ENCODE measurements at places on chromosomes 1 and 21.

- DNase-seq = no peak
Measured at GRCh38 chr1:4021136-4021973, 121.3 kb upstream of the C1orf174 start.

DNA sequence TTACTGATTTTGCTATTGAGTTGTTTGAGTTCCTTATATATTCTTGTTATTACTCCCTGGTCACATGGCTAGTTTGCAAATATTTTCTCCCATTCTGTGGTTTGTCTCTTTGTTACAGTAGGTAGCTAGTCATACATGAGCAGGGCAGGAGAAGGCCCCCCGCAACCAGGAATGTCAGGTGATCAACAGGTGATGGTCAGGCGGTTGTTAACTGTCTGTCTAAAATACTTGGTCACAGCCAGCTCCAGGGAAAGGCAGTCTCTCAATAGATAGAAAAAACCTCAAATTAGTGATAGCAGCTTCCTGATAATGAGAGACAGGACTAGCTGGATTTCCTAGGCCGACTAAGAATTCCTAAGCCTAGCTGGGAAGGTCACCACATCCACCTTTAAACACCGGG lies 217.9 kb downstream of the RHOU start:
- no peak for DNase-seq

- no peak for DNase-seq
Measured at GRCh38 chr1:235277709-235278108, 50.3 kb downstream of the ARID4B start.

- no peak for DNase-seq
Measured at GRCh38 chr1:31552489-31552888, 23.8 kb upstream of the TINAGL1 start.

- no peak for DNase-seq
Measured at GRCh38 chr1:77803371-77803770, 23.9 kb downstream of the MIGA1 start.

DNA sequence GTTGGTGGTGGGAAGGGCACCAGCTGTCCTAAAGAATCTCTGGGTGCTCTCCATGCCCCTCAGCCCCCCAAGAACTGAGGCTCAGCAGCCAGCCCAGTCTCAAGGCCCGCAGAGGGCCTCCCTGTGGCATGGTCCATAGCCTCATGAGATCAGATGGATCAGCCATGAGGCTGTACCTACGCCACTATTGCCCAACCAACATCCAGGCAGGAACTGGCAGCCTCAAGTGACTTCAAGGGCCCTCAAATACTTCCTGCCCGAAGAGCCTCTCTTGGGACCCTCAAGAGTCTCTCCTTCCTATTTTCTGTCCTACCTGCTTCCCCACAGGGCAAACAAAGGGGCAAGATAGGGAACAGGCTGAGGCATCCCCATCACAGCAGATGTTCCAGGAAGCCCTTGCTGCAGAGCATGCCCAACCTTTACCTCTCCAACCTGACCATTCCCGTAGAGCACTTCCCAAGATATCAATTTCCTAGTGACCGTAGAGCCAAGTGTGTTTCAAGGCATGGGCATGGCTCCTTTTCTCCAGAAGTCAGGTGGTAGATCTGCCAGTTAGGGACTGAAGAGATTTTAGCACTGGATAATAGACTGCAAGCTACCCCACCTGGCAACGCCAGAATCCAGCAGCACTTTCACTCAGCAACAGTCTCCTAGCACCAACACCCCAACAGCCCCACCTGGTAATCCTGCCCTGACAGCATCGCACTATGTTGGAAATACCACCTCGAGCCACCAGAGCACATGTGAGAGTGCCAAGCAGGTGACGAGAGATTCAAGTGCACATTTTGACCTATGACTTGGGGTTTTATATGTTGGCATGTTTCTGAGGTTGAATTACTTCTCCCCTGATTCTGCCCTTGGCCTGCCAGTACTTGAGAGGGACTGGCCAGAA lies 13.7 kb upstream of the MFSD2A start:
- no peak for DNase-seq

GRCh38 chr1:205578780-205579571 lies 52.8 kb downstream of the ELK4 start:
- DNase-seq = no peak

GRCh38 chr1:200376528-200376927 lies 33.3 kb downstream of the ZNF281 start:
- no peak for DNase-seq

- DNase-seq = no peak
Measured at GRCh38 chr1:102529446-102529845, 532.7 kb upstream of the OLFM3 start.

DNA sequence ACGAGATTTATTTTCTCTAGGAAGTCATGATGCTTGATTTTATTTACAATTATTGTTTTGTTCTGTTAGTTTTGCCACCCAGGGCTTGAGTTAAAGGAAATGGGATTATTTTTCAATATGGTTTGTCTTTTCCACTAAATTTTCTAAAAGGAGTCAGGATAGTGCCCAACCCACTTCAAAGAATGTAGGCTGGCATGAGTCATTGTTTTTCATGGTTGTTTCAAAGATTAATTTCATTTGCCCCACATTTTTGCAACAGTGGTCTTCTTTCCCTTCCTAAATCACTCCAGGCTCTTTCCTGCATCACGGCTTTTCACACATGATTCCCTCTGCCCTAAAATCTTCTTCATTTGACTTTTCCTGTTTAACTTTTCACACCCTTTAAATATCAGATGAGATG lies 2.5 kb downstream of the SLAMF6 start:
- DNase-seq = no peak

DNA sequence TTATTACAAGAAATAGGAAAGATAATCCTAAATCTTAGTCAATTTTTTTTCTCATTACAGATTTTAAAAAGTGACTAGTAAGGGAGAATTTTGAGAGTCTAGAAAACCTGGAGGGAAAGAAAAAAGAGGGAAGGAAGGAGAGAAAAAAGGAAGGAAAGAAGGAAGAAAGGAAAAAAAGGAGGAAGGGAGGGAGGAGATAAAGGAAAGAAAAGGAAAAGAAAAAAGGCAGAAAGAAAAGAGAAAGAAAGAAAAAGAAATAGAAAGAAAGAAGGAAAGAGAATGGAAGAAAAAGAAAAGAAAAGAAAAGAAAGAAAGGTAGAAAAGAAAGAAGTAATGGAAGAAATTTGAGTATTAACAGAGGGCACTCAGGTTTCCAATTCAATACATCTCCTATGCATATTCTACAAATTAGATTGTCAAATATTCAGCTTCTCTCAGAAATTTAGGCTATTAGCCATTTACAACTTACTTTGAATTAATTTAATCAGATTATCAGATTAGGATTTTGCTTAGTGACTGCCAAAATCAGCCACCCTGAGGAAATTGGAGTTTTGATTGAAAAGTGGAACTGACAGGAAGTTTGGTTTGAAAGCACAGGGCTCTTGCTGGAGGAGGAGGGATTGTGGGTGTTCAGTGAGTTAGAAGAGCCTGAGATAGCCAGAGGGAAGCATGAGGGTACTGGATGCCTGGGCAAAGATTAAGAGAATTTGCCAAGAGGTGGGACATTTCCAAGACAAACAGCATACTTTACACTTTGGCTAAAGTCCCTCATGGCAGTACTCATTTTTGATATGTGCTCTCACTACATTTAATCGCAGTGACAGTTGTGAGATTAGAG lies 677.8 kb downstream of the USP25 start:
- no peak for DNase-seq

DNA sequence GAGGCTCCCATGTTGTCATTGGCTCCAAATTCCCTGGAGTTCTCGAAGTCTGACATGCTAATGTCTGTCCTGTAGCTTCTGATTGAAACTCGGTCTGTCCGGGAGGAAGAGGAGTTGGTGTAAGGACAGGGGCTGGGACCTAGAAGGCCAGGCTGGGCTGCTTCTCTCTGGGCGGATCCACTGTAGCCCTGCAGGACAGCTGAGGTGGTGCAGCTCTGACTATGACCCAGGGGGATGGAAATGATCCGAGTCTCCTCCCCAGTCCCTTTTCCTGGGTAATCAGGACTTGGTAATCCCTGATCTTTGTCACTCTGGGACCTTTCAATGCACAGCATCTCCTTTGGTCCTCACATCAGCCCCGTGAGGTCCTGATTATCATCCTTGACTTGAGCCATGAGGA lies 10.0 kb upstream of the FCMR start:
- DNase-seq = no peak

- DNase-seq = no peak
Measured at GRCh38 chr1:63935553-63935952, 161.7 kb downstream of the ROR1 start.

DNA sequence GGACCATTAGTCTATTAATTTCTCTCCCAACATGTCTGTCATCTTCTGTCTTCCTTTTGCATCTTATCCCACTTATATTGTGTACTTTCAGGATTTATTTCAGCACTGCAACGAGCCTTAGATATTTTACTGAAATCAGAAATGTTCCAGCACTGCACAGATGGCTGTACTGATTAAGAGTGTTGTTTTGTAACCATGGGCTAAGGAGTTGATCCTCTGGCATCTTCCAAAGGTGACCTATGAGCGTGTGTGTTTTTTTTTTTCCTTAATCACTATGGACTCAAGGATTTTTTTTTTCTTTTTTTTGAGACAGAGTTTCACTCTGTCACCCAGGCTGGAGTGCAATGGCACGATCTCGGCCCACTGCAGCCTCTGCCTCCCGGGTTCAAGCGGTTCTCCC lies 7.1 kb upstream of the DDX59 start:
- no peak for DNase-seq

DNA sequence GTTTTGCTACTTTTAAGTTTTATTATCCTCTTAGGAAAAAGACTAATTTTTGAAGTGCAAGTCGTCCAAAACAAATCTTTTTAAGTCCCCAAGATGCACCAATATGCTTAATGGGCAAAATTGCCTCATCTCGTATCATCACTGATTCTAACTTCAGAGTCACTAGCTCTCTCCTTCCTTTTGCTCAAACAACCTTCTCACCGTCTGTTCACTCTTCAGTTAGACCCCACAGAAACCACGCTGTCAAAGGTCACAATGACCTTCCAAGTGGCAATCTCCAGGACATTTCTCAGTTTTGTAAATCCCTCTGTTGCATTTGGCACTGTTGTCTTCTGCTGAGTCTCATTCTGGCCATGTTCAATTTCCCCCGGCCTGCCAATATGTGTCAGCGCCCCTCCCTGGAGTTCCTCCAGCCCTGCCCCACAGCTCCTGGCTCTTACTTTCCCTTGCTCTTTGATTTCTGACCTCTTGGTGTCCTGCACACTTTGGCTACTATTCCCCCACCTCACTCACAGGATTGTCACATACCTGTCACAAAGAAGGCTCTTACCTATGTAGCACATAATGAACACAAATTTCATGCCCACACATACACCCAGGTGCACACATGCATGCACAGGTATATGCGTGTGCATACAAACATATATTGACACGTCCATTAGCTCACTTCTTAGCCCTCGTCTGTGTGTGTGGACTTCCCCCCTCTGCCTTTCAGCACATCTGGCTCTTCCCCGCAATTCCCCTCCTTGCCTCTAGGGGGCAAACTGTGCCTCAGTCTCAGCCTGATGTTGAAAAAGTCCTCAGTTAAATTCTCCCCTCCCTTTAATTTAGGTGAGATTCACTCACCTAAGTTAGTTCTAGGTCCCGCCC lies 354.0 kb upstream of the DUSP10 start:
- no peak for DNase-seq

DNA sequence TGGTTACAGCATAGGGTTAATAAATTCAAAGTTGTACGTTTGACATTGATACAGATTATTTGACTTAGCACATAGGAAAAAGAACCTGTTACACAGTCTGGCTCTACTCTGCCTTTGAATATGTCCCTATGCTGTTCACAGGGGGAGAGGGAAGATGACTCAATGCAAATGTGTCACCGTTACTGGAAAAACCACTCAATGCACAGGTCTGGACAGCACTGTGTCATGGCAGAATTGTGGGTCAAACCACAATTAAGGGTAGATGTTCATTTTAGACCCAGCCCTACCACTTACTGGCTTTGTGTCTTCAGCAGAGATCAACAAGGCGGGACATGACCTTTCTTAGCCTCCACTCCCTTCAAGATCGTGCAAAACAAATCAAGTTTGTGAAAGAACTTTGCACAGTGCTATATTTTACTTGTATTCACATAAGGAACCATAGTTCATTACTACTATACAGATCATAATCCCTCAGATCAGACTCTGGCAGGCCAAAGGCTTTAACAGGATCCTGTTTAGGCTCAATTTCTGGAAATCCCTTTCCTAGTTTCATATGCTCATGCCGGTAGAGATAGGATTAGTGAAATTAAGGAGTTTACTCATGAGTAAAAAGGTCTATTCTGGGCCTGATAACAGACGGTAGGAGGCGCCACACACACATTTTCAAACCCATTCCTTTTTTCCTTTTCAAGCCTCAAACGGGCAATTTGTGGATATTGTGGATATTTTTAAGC lies 22.1 kb downstream of the EIF2D start:
- no peak for DNase-seq

GRCh38 chr21:32867597-32867996 lies 96.0 kb upstream of the PAXBP1 start:
- no peak for DNase-seq

DNA sequence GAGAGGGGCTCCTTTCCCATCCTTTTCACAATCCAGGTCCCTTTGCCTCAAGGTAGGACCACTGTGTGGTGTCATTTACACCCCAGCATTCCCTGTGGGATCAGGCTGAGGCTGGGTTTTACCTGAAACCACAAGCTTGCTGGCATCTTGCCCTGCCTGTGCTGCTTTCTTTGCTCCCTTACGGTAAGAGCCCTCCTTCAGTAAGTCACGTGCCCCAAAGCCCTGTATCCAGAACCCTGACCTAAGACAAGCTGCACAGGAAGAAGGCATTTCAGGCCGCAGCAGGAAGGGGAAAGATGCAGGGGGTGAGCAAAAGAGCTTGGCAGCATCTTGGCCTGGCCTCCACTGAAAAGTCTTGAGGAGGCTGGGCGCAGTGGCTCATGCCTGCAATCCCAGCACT lies 58.4 kb downstream of the KLHDC7A start:
- no peak for DNase-seq

GRCh38 chr1:234665975-234666605 lies 56.1 kb upstream of the IRF2BP2 start:
- DNase-seq = no peak

- no peak for DNase-seq
Measured at GRCh38 chr1:88731475-88732269, 47.6 kb downstream of the PKN2 start.

- DNase-seq = no peak
Measured at GRCh38 chr1:88998716-88999115, 6.3 kb upstream of the KYAT3 start.

DNA sequence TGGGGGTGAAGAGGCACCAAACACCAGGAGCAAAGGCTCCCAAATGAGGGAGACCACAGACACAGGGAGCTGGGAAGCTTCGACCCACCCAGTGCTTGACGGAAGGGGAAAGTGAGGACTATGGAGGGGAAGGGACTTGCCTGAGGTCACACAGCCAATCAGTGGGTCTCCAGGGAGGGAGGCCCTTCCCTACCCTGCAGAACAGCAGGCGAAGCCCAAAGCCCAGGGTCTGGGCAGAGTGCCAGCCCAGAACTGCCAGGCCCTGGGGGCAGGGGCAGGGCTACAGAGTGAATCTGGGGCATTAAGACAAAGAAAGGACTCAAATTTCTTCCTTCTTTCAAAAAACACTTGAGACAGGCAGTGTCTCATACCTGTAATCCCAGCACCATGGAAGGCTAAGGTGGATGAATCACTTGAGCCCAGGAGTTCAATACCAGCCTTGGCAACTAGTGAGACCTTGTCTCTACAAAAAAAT lies 45.5 kb upstream of the ECE1 start:
- DNase-seq = no peak

GRCh38 chr1:60833173-60833572 lies 249.2 kb upstream of the NFIA start:
- DNase-seq = no peak

GRCh38 chr1:204147406-204148383 lies 4.1 kb downstream of the ETNK2 start:
- DNase-seq = no peak
